ENCODE measurements at places on chromosomes 5 and 9.

GRCh38 chr9:85647571-85647970 is 94.2 kb downstream of the AGTPBP1 start:
- no peak for DNase-seq

DNA sequence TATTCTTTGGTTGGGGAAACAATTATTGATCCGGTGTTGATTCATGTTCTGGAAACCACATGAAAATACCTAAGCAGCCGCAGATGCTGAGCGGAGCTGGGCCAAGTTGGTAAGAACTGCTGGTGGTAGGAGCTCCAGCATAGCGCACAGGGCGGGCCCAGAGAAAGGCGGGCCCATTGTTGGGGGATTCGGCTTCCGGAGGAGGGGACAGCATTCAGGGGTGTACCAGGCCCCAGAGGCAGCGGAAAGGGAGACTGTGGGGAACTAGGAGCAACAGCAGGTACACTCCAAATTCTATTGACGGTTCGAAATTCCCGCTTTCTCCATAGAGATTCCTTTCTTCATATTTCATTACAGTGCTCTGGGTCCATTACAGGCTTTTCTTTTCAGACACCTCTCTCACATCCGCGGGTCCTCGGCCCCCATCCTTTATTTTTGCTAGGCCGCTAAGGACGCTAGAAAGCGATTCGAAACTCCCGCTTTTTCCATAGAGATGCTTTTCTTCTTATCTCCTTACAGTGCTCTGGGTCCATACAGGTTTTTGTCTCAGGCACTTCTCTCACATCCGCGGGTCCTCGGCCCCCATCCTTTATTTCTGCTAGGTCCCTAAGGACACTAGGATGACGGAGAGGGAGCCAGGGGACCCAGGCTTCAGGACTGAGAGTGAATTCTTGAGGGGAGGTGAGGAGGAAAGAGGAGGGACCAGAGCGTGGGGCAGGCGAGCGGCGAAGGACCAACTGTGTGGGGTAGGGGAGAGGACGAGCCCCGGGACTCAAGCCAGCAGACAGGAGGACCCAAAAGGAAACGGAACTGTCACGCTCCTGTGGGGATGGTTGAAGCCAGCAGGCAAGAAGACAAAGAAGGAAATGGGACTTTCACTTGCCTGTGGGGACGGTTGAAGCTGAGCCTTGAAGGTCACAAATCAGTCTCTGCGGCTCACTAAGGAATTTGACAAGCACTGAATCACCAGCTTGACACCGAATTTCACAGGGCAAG is at the start of gene CCDC152:
Gene CCDC152, plus strand, starts transcription at position 213 of the 996 bp plus-strand sequence. CDS start 2,304 bp downstream, outside the sequence.
- DNase-seq: peak; percentile 63

- DNase-seq: no peak
Observed at GRCh38 chr5:139186261-139186660, 11.9 kb downstream of the SIL1 start.

GRCh38 chr5:44774279-44774880 is 34.4 kb upstream of the MRPS30 start:
- no peak for DNase-seq

DNA sequence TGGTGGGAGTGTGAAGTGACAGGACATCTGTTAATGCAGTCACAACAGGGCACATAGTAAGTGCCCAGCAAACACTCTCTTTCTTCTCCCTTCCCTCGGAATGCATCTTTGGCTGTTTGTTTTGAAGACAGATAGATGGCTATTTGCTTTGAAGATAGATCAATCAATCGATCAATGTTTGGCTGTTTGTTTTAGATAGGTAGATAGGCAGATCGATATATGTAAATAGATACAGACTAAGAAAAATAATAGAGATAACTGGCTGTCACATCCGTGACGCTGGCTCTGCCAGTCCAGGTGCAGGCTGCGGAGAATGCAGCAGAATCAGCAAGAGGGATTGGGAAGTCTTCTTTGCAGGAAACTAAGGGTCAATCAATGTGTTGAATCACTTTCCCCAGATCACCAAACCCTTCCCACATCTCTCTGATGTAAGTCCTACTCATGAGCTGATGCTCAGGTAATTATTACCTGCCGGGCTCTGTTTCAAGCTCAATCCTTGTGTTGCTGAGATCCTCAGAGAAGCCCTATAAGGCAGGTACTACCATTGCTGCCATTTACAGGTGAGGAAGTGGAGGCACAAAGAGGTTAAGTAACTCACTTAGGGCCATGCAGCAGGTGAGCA is 60.8 kb downstream of the ERGIC1 start:
- no peak for DNase-seq

DNA sequence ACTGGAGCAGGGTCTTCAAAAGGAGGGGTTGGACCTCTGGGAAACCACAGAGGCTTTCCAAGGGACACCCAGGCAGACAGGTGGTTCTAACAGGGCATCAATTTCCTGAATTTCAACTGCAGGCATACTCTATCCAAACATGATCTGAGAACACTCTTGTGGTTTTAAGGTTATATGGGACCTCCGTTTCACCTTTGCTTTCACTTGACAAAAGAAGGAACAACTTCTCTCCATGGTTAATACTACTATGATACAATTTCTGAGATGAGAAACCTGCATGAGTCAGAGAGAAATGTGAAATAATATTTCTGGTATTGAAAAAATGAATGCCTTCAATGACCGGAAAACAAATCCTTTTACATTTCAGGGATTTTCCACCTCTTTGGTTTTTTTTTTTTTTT is 28.0 kb upstream of the ERAP1 start:
- DNase-seq: no peak

GRCh38 chr5:78112931-78113330 is 181.6 kb downstream of the AP3B1 start:
- no peak for DNase-seq

- DNase-seq: no peak
Observed at GRCh38 chr9:3768286-3768685, 242.5 kb upstream of the RFX3 start.

DNA sequence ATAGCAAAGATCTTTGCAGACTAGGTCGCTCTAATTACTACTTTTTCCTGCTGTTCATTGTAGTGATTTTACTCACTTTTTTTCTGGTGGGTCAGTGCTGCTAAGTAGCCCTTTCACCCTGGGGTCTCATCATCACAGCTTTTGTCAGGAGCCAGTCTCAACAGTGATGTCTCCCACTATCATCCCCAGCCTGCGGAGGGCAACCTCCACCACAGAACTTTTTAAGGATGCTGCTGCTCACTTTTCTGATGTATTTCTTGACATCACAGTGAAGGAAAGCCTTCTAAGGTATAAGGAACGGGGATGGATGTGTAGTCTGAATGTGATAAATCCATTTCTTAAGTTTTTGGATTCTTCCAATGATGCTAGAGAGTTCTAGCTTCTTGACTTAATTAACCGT is 242.5 kb upstream of the RIOK2 start:
- DNase-seq: no peak

DNA sequence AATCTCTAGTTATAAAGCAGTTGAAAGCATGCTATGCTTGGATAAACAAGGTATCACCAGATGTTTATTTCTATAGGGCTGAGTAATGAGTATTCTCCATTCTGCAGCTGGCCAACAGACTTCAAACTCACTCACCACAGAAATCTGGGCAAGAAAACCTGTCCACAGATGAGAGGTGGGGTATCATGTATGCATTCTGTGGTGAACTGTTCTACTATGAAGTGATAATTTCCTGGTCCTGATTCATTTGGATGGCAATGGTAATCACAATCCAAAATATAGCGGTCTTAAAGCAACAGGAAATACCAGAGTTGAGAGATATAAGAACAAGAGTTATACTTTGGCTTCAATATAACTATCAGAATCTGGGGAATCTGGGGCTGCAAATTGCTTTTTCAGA is 65.9 kb upstream of the EFNA5 start:
- no peak for DNase-seq

DNA sequence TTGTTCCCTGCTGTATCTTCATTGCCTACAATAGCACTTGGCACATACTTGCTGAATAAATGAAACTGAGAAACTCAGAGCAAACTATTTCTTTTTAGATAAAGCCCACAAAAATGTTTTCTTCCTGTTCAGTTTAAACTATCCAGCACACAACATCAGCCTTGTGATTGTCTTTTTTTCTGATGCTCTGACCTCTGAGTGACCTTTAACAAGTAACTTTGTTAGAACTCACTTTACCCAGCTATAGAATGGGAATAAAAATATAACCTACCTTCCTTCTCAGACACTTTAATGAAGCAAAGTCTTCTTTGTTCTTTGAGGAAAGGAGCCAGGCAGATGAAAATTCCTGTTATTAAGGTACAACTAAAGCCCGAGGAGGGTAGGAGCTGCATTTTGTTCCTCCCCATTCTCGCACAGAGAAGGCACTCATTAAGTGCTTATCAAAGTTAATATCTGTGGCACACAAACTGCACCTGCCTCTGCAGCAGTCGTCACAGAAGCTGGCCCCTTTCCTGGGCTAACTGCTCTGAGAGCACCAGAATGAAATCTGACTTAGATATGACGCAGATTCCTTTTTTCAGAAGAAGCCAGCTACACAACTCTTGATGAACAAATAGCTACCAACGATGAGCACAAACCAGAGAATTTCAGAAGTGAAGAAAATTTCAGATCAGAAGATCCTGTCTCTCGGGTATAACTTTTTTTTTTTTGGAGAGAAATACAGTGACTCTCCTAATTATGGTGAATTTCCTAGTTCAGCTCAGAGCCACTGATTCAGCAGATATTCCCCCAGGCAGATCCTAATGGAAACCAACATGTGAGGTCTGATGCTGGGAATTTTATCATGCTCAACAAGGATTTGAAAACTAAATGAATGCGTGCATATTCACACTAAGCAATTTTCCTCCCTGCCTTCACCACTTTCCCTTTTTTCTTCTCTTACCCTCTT is 31.0 kb upstream of the NR3C1 start:
- peak; percentile 33 for DNase-seq

DNA sequence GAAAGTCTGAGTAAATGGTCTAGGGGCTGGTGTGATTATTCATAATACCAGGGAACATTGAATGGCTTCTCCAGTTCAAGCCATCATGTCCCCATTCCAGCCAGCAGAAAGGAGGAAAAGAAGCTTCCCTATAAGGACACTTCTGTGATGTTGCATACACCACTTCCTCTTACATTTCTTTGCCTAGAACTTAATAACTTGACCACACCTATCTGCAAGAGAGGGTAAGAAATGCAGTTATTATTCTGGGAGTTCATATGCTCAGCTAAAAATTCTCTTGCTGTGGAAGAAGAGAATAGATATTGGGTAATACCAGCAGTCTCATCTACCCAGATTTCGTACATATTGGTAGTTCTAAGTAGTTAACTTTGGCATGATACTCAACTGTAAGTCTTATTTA is 166.1 kb downstream of the SLC28A3 start:
- DNase-seq: no peak

DNA sequence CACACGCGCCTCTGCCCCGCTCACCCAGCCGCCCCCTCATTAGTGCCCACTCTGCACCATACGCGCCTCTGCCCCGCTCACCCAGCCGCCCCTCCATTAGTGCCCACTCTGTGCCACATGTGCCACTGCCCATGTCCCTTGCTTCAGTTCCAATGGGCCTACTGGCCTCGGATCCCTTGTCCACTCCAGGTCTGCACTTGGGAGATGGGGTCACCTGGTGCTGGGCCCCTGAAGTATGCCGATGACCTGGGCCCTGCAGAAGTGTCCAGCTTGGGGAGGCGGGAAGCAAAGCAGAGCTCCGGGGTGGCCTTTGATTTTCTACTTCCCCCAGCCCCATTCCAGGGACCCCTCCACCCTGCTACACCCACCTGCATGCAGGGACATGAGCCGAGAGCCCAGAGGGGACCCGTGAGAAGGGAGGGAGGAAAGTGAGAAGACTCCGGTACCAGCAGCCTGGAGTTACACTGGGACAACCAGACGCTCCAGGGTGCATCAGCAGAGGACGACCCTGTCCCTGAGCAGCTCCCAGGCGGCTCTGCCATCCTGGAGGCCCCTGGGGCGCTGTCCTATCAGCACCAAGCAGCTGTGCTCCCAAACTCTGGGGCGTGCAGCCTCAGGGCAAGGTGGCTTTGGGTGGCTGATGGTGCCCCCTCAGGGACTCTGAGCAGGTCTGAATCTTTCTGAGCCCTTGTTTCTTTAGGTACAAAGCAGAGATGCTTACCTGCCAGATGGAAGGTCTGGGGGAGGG is 140.8 kb downstream of the RXRA start:
- DNase-seq: no peak

- no peak for DNase-seq
Observed at GRCh38 chr5:12623408-12623807, 719.2 kb upstream of the CTNND2 start.

DNA sequence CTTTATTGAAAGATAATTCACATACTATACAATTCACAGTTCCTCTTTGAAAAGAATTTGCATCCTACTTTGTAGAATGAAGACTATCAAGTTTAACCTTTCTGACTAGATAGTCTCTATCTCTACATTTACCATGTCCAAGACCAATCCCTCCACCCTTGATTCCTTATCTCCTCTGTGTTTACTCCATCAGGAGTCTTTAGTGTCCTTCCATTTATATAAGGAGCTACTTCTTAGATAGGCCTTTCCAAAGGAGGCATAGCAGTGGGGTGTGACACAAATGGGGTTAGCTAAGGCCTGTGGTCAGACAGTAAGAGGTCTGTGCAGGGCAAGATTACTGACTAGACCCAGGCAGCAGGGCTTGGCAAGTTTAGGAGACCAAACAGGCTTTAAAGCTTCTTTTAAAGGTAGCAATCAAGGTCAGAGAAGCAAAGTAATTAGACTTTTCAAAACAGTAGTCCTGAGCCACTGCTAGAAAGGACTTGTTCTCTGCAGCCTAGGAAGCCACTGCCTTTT is 11.1 kb upstream of the DMXL1 start:
- no peak for DNase-seq

- peak; percentile 67 for DNase-seq
Observed at GRCh38 chr9:134301387-134302129, 24.7 kb upstream of the RXRA start.

GRCh38 chr5:67051164-67051563 is 145.4 kb downstream of the CD180 start:
- DNase-seq: no peak

DNA sequence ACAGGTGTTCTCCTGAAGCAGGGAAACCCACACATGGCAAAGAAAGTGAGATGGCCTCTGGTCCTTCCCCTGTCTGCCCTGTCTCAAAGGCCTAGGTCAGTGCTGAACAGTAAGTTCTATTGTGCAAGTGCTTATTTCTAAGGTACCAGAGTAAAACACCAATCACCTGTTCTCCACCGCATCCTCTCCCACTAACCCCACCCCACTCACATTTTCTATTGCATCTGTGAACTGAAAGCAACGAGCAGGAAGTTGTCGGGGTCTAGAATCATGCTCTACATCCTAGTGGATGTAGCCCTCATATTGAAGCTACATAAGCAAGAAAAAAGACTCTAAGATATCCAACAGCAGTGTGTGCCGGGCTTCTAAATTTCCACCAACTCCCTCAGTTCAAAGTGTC is 265.9 kb downstream of the ENC1 start:
- no peak for DNase-seq

- DNase-seq: no peak
Observed at GRCh38 chr9:97534961-97535594, 33.6 kb downstream of the TMOD1 start.

DNA sequence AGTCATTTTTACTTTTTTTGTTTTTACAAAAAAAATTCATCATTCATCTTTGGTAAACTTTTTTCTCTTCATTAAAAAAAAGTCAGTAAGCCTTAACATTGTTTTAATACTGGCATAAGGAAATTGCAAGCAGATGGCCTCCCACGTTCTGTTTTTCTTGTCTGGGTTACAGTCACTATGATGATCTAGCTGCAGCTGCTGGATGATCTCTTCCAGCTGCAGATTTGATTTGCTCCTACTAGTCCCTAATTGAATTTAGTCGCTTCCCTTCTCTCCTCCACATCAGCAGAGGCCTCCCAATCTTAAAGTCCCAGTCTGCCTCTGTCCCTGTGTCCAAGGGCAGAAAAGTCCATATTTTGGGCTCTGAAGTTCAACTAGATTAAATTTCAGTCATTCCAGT is 106.8 kb upstream of the PTGER4 start:
- no peak for DNase-seq

GRCh38 chr5:181191526-181192336 is 13.3 kb downstream of the TRIM7 start:
- peak; percentile 95 for DNase-seq
